ENCODE measurements at places on chromosomes 13 and 19.

DNA sequence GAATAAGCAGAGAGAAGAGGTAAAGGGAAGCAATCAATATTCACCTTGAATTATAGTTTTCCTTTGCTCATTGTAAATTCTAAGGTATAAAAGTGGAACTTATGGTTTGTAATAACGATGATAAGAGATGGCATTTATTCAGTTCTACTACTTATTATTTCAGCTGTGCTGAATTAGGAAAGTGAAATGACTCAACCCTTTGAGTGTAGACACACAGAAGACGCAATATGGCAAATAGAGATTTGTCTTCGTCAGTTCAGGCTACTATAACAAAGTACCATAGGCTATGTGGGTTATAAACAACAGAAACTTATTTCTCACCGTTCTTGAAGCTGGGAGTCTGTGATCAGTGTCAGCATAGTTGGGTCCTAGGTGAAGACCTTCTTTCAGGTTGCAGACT is 713.0 kb upstream of the PCDH9 start:
- no peak for DNase-seq

DNA sequence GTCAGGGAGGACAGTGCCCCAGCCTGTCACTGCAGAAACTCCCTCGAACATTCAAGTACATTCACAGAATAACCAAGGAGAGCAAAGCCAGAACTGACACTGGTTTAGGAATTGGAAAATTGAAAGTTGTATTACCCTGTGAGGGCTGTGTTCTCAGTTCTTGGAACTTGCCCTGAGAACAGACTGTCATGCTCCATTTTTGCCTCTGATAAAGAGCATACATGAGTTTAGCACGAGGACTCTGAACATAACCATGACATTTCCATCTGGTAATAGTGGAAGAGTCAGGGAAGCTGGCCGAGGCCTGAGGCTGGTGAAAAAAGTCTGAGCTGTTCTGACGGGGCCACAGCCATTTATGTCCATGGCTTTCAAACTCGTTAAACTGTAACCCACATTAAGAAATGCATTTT is 15.2 kb upstream of the SLC25A30 start:
- no peak for DNase-seq

DNA sequence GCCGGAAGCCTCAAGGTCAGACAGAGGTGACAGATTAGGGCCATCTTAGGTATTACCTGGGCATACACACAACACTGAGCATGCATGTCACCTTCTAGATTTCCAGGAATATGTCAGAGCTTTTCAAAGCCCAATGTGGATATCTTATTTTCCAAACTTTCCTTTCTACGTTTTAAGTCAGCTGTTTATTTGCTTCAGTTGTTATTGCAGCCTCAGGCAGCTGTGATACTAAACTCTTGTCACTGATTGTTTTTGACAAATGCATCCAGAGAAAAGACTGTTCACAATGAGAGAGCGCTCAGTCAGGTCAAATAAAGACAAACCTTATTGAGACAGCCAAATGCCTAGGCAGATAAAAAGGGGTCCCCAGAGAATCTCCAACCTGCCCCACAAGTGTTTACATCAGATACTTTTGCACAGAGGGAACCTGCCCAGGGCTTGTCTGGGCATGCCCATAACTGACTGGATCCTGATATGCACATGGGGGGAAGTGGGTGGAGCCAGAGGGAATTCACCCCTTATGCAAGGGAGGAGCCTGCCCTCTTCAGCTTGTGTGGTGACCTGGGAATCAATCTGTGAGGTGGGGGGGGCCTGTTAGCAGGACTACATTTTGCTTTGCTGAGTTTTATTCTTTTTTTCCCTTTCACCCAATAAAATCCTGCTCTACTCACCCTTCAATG is 28.5 kb downstream of the MED4 start:
- DNase-seq: no peak

GRCh38 chr19:48393559-48394330 is at the start of gene GRIN2D:
TSS of gene GRIN2D (plus strand) at chr19:48393668. CDS start at chr19:48398393, 4,725 bp downstream.
- DNase-seq: no peak

DNA sequence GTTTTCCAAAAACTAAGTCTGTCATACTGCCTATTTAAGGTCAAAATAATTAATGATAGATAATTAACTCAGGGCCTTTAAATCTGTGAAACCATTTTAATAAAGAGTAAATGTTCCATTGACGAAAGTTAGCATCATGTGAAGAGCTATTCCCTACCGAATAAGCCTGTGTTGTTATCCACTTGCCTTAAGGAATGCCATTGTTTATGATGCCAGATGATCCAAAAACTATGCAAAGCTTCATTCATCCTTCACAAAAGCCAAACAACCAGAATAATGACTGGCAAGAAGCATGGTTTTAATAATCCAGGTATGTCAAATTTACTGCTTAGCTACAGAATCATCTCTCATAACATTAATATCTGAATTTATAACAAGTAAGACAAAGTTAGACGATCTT is 6.5 kb upstream of the GPC6 start:
- no peak for DNase-seq

Data from NCI-H187 (cell line).